Stimulated activated CD8-positive, alpha-beta memory T cell treated with anti-CD3 and anti-CD28 coated beads, Interleukin-2, amount 100 ng/mL, for 1 hour (primary cell): ENCODE measurements at places on chromosomes 1 and 21.
A peak's percentile ranks its signal among the peaks of the same experiment; 100 is the strongest.

DNA sequence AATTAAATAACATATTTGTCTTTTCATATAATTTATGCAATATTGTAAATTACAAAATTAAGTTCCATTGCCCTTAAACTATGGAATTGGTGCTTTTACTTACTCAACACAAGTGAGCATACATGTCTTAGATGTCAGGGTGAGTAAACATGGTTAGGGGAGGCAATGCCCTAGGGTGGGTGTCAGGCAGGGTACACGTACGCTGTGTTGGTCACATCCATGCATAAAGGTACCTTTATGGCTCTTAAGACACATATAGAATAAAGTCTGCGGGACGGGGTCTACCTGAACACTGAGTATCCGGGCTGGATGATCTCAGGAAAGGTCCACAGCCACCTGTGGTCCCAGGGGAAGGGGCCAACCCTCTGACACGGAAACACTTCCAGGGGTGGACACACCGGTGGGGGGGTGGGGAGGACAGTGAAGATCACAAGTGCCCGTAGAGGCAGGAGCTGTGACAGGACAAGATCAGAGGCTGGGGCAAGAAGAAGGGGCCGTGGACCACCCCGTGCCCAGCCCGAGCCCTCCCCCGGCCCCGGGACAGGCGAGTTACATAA, 720 bp downstream of the LIN9 start:
- peak; percentile 1 for DNase-seq

GRCh38 chr1:186842547-186842946, 13.8 kb downstream of the PLA2G4A start:
- DNase-seq, result no peak

DNA sequence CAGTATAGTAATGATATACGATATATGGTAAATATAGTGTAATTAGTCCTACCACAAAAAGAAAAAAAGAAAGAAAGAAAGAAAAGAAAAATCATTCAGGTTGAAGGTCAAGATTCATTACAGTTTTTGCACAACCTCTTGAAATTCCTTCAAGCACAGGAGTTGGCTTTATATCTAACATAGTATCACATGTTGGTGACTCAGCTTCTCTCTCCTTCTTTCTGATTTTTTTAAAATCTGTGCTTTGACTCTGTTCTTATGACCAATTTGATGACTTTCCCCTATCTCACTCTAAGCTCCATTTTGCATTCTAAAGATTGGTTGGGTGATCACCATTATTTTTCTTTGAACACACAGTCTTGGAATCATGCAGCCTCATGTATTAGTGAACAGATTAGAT, 148.2 kb upstream of the COL11A1 start:
- DNase-seq, result no peak

DNA sequence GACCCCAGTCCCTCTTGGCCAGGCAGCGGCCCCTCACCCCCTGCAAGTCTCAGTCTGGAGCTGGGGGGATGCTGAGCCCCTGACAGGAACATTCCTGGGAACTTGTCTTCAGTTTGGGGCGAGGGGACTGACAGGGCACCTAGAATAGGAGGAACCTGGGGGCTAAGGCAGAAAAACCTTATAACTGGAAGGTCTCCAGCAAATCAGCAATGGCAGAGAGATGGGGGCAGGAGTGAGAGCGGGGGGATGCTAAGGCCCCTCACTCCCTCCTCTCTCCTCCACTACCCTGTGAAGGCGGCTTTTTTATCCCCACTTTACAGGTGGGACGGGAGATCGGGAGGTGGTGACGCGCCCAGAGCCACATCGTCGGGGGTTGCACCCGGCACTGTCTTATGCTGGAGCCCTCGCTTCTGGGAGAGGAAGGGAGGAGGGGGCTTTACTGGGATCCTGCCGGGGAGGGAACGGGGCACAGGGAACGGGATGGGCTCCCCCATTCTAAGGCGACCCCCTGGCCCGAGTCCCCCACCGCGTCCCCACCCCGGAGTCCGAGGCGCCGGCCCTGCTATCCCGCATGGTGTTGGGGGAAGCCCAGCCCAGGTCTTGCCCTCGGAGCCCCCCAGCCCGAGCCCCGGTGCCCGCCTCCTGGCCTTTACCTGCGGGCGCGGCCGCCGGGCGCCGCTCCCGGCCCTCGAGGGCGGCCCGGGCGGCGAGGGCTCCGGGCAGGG, 456 bp downstream of the COL8A2 start:
- DNase-seq, result no peak

DNA sequence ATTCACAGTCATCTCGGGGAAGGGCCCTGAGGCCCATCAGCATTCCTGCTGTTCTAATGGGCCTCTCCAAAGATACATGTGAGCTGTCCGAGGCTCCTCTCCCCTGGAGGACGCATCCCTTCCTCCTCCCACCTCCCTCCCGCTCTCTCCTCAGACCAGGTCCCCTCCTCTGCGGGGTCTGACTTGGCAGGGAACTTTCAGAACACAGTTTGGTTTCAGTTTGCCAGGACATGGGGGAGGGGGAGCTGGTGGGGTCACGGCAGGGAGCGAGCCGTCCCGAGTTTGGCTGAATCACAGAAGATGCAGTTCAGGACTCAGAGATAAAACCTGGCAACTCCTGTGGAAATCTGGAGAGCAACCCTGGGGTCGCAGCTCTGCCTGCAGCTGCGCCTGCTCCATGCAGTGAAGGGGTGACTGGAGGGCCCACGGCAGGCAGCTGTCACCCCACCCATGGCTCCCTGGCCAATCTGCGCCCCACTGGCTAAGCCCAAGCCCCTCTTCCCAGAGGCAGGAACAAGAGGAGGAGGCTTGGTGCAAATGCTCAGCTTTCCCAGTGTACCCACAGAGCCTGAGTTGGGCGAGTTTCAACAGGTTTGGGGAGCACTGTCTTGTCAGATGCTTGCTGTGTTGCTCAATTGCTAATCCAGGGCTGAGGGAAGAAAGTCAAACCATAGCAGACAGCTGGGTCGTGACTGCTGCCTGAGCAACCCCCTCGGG, 5.7 kb downstream of the WNT4 start:
- no peak for DNase-seq

GRCh38 chr1:226302731-226303130, 6.2 kb downstream of the LIN9 start:
- no peak for DNase-seq

GRCh38 chr1:175195798-175196197, 3.2 kb upstream of the KIAA0040 start:
- no peak for DNase-seq

DNA sequence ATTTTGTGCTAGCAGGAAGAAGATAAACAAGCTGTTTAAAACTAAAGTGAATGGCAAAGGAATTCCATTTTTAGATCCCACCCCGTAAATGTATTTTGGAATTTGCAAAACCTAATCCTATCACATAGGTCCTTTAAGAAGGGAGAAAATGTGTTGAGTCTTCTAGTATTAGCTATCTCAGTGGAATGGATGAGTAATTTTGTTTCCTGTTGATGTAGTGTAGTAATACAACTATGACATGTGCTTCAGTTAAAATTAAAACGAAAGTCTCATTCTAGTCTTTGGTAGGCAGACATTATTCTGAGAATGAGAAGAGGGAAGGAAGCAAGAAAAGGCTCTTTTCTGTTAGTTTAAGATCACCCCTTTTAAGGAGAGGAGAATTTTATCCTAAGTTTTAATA, 265.9 kb upstream of the C1orf105 start:
- DNase-seq, result no peak

GRCh38 chr1:59015708-59016107, 231.9 kb upstream of the JUN start:
- DNase-seq, result no peak

- no peak for DNase-seq
These were observed 36.7 kb downstream of the CHD5 start for GRCh38 chr1:6143395-6143794.

DNA sequence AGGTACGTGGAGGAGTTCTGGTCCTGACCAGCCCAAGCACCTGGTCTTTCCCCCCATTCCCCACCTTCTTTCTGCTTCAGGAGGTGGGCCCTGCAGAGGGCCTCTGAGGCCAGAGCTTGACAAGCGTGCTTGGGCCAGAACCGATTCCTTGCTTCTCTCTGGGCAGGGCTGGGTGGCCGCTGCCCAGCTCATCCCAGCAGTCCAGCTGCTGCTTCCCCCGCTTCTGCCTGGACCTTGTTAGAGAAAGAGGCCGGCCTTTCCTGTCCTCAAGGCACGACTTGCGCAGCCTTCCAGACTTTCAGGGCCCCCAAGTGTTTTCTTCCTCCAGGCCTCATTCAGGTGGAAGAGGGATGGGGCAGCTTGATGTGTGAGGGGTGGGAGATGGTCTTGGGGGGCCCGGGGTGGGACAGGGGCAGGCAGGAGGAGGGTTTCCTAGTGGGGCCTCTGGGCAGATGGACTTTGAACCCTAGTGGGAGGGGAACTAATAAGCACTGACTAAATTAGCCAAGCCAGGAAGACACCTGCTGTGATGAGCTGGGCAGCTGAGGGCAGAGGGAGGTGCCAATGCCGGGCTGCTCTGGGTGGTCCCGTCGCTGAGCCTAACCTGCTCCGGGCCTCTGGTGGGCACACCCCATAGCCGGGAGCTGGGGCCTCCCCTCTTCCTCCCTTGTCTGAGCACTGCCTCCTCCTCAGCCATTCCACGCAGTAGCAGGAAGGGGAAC, 36.5 kb downstream of the ARHGEF10L start:
- DNase-seq, result no peak

GRCh38 chr21:24955275-24955961, 651.9 kb downstream of the MRPL39 start:
- no peak for DNase-seq

DNA sequence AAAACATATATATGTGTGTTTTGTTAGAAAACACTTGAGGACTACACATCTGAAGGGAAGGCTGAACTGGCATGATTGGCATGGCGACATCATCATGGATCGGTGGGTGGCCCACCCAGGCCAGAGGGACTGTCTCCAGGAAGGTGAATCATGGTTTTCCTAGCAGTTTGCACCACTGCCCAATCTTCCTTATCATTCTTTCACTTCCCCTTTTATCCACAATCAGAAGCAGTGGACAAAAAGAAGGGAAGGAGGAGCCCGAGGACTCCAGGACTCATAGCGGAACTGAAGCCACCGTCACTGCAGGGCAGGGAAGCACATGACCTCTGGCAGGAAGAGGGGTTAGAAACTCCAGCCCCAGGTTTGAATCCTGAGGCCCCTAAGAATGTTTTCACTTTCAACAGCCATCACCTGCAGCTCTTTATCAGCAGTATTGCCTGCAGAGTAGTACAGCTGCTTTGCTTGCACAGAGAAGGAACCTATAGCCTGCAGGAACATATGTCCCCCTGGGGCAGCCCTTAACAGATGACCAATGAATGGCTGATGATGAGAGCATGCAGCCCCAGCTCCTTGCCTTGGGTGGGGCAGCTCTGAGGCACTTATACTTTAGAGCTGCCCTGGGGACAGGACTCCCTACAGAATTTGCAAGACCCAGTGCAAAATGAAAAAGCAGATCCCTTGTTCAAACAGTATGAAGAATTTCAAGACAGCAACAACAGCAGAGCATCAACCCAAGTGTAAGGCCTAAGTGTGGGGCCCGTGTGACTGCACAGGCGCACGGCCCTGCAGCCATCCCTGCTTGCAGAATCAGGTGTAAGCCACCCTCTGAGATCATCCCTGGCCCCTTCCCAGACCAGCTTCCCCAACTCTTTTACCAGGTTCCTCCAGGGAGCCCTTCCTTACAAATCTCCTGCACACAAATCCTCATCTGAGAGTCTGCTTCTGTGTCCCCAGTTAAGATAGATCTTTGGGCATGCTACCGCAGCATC, 241.8 kb upstream of the IRF2BP2 start:
- no peak for DNase-seq

GRCh38 chr1:55316947-55317662, 101.9 kb upstream of the USP24 start:
- no peak for DNase-seq

GRCh38 chr1:76725864-76726619, 141.2 kb upstream of the ST6GALNAC5 start:
- no peak for DNase-seq

DNA sequence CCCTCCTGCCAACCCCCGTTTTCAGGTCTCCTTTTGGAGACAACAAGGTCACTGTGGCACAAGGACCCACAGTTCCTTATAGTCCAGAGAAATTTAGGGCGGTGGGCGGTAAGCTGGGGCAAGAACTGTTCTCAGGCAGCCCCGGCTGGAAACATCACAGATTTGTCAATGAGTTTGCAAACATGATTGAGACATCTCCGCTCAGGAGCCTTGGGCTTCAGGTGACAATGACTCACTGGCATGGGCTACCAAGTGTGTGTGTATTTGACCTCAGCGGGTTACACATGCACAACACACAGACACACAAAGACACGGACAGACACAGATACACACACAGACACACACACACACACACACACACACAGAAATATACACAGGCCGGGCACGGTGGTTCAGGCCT, 58.2 kb upstream of the ABCG1 start:
- DNase-seq, result no peak

DNA sequence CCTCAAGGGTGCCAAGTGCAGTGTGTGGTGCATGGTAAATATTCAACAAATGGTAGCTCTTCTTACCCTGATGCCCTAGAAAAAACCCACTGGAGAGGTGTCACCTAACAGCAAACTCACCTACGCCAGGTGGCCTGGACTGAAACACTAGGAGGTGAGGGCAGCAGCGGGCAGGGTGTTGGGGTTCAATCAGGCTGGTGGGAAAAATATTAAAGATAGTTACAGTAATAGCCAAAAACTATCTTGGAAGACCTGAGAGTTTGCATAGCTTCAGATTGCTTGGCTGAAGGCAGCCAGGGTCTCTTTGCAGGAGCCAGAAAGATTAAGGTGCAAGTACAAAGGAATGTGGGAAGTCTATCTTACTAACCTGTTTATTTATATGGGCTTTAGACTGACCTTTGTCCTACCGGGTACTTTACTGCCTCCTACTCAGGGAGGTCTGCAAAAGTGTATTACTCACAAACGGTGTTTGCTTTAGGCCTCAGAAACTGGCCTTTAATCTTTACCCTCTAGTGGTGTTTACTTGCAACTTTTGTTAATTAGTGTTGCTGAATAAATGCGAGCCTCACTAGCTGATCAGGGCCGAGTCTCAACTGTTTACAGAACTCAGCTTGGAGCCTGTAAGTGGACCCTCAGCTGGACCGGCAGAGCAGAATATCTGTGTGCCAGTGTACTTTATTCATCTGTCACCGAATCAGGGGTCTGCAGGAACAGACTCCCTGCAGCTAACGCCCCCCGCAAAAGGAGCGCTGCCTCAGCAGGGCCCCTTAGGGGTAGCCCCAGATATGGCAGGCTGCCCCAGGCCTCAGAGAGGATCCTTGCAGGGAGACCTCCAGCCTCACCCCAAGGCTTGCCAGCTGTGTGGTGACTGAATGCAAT, 63.9 kb downstream of the SYF2 start:
- no peak for DNase-seq

DNA sequence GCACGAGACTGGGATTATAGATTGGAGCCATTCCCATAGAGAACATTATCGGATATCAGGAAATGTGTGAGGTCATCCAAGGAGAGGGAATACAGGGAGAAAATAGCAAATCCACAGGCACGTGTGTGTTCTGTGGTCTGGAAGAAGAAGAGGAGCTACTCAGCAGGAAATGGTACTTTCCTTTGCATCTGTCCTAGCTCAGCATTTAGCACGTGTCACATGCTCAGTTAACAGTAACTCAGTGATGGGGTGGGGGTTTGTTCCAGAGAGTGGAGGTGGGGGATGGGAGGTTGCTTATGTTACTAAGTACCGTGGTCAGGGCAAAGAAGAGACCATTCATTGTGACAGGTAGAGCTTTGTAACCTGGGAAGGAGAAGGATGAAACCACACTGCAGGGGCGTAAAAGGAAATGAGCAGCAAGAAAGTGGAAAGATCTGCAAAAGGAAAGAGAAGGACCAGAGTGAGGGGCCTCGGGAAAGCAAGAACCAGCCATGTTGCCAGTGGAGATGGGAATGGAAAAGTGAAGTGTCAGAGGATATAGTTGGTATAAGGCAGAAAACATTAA, 100.4 kb downstream of the ATP5PO start:
- no peak for DNase-seq
